Stomach (tissue), 19 donors: ENCODE measurements at places on chromosomes 13 and 19.

DNA sequence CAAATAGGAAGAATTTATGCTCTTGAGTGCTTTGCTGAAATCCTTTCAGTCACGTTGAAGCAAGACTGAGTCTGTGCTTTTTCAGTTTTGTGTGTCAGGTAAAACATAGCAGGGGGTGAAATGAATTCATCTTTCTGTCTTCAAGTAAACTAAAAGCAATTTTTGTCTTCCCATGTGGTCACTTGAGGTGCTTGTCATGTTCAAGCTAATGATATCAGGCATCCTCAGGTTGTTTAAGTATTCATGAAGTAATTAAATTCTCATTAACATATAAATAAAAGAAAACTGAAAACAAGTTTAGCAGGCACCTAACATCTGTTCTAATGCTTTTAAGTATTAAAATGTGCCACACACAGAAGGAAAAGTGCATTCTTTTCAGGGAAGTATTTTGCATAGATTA is 2701.3 kb downstream of the PCDH9 start:
- DNase-seq, result no peak

- DNase-seq, result no peak
These were observed 1.7 kb upstream of the SLITRK5 start for GRCh38 chr13:87669379-87669978.

DNA sequence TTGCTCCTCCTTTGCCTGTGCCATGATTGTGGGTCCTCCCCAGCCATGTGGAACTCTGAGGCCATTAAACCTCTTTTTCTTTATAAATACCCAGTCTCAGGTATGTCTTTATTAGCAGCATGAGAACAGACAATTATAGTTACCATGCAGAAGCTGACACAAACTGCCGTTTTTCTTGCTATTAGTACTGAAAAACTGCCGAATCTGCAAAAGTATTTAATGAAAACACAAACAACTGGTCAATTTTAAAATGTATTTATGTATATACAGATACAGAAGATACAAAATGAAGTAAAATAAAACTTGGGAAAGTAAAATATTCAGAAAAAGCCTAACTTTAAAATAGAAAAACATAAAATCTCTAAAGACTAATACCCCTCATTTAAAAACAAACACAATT is 206.3 kb downstream of the DIAPH3 start:
- DNase-seq, result no peak

GRCh38 chr13:87311165-87311564 is 360.0 kb upstream of the SLITRK5 start:
- DNase-seq, result no peak

DNA sequence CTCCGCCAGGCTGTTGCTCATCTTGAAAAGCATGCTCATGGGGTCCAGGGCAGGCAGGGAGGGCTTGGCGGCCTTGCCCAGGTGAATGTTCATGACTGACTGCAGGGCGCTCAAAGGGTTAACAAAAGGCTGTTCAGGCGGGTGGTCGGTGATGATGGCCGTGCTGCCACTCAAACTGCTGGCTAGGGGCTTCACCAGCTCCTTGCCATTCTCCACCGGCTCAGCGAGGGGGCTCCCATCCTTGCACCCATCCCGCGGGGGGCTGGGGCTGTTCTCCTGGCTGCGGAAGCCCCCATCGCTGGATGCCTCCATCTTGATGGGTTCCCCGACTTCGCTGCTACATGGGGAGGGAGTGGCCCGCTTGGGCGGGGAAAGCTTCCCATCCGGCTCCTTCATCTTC is 71.7 kb downstream of the TSHZ3 start:
- no peak for DNase-seq

DNA sequence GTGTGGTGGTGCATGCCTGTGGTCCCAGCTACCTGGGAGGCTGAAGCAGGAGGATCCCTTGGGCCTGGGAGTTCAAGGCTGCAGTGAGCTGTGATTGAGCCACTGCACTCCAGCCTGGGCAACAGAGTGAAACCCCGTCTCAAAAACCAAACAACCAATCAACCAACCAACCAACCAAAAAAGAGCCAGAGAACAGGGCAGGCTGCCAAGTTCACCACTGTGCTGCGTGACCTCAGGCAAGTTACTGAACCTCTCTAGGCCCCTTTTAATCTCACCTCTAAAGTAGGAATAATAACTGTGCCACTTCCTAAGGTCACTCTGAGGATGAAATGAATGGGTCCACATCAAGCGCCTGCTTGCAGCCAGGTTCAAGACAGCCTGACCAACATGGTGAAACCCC is 16.9 kb downstream of the TJP3 start:
- DNase-seq, result no peak

DNA sequence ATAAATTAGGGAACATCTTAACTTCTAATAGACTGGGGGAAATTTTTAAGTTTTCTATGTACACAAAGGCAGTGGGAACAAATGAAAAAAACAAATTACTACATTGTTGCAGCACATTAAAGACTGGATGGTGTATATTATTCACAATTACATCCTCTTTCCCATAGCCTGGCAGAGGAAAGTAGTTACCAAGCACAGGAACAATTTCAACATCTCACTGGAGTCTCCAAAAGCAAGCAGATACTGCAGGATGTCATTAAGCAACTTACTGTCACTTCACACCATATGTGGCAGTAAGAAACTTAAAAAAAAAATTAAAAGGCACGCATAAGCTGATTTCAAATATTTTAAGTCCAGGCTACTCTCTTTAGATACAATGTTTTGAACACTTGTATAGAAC is 6.4 kb upstream of the EFNB2 start:
- no peak for DNase-seq
